NCI-H2081 (cell line): ENCODE measurements at places on chromosomes 1 and 21.

- no peak for DNase-seq
Observed at GRCh38 chr1:71156590-71156989, 75.8 kb upstream of the ZRANB2 start.

- DNase-seq = no peak
Observed at GRCh38 chr1:223258751-223259198, 105.2 kb downstream of the SUSD4 start.

- peak; percentile 69 for DNase-seq
Observed at GRCh38 chr1:54124472-54124871, 28.3 kb downstream of the CDCP2 start.

DNA sequence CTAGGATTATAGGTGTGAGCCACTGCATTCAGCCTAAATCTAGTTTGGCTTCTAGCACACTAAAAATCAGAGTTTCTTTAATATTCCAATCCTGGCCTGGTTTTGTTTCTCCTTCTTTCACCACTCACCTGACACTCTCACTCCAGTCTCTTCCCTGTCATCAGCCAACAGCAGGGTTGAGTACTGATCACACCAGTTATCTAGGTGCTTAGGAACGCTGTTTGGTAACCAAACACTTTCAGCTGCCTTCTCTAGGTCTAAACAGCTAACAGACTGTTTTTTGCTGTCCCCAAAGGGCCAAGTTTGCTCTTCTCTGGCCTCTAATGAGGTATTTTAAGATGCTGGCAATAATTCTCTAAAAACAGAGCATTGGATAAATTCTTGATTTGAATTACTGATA is 17.7 kb upstream of the FRRS1 start:
- no peak for DNase-seq

GRCh38 chr1:25461849-25462248 is 31.2 kb downstream of the MACO1 start:
- DNase-seq = no peak

DNA sequence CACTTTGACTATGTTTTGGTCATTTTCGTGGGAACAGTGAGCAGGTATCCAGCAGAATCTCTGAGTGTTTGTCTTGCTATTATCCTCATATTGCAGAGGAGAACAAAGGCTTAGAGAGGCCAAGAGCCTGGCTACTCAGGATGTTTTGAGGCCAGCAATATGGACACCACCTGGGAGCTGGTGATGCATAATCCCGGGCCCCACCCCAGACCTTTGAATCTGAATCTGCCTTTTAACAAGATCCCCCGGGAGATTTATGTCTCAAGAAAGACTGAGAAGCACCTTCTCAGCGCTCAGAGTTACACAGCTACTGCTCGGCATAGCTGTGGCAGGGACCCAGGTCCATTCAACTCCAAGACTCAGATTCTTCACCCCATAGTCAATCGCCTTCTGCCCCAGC is 72.8 kb downstream of the PTPRU start:
- no peak for DNase-seq

GRCh38 chr21:34198231-34199120 is 125.1 kb downstream of the MRPS6 start:
- DNase-seq = no peak

GRCh38 chr21:24280596-24280995 is 1326.7 kb downstream of the MRPL39 start:
- DNase-seq = no peak

GRCh38 chr1:101238681-101239094 is 1.9 kb downstream of the S1PR1 start:
- no peak for DNase-seq

GRCh38 chr1:220425852-220426251 is 102.1 kb upstream of the MARK1 start:
- DNase-seq = no peak

- DNase-seq = no peak
Observed at GRCh38 chr1:57949168-57949567, 525.3 kb upstream of the DAB1 start.
